ENCODE measurements at places on chromosomes 7 and 10.

DNA sequence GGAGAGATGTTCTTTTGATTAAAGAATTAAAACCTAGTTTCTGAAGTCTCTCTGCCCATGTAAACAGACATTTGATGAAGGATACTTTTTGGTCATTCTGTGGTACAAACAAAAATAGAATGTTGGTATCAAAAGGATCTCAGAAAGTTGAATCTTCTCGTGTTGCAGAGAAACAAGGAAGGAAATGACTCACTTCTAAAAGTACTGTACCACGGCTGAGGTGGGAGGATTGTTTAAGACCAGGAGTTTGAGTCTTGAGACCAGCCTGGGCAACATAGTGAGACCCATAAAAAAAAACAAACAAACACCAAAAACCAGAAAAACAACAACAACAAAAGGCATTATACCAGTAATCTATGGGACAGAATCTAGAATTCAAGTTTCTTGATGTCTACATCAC, 69.7 kb downstream of the PRSS58 start:
- DNase-seq, result no peak

DNA sequence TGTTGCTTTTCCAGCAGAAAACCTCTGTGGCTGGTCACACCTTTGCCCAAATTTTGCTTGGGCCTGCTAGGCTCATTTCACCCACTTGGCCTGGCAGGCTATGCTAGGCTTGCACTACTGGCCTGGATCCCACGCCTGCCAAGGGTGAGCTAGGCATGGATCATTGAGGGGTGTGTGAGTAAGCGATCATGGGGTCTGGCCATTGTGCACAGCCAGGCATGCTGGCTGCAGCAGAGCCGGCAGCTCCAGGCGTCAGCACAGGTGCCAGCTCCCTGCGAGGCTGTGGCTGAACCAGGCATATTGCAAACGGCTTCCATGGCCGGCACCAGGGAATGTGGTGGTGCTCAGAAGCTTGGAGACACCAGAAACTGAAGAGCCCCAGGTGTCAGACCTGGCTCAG, 19.2 kb downstream of the CFAP70 start:
- no peak for DNase-seq

- DNase-seq, result no peak
Measured at GRCh38 chr10:71607082-71607443, 112.5 kb downstream of the C10orf105 start.

- DNase-seq, result no peak
Measured at GRCh38 chr10:126969310-126969709, 64.1 kb downstream of the DOCK1 start.

DNA sequence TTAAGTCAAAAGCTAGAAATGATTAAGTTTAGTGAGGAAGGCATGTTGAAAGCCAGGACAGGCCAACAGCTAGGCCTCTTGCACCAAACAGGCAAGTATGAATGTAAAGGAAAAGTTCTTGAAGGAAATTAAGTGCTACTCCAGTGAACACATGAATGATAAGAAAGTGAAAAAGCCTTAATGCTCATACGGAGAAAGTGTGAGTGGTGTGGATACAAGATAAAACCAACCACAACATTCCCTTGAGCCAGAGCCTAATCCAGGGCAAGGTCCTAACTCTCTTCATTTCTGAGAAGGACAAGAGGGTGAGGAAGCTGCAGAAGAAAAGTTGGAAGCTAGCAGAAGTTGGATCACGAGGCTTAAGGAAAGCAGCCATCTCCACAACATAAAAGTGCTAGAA, 53.0 kb downstream of the DNAJC1 start:
- DNase-seq, result no peak

DNA sequence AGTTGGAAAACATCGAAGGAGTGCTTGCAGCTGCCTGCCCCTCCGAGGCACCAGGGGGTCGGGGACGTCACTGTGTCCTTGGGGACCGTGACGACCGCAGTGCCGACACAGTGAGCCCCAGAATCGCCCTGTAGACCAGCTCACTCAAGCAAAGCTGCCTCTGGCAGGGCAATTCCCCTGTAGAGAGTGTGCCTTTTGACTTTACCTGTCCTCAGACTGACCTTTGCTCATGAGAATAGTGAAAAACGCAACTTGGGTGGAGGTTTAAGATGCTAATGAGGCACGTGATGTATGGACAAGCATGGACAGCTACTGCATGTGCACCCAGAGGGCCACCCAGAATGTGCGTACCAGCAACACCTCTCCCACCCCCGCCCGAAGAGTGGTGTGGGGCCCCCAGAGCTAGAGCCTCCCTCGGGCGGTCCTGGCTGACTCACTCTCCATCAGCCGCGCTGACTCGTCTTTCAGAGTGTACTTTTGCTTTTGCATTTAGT, 271.9 kb downstream of the ADARB2 start:
- DNase-seq, result no peak

DNA sequence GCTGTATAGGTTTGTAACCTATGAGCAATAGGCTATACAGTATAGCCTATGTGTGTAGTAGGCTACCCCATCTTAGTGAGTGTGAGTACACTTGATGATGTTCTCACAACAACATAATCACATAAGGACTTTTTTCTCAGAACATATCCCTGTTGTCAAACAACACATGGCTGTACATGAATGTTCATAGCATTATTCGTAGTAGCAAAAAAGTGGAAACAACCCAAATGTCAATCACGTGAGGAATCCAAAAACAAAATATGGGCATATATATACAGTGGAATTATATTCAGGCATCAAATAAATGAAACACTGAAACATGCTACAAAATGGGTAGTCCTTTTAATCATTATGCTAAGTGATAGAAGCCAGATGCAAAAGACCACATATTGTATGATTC, 31.1 kb downstream of the CCDC172 start:
- no peak for DNase-seq

GRCh38 chr7:71145906-71146901, 14.3 kb downstream of the GALNT17 start:
- DNase-seq, result no peak

DNA sequence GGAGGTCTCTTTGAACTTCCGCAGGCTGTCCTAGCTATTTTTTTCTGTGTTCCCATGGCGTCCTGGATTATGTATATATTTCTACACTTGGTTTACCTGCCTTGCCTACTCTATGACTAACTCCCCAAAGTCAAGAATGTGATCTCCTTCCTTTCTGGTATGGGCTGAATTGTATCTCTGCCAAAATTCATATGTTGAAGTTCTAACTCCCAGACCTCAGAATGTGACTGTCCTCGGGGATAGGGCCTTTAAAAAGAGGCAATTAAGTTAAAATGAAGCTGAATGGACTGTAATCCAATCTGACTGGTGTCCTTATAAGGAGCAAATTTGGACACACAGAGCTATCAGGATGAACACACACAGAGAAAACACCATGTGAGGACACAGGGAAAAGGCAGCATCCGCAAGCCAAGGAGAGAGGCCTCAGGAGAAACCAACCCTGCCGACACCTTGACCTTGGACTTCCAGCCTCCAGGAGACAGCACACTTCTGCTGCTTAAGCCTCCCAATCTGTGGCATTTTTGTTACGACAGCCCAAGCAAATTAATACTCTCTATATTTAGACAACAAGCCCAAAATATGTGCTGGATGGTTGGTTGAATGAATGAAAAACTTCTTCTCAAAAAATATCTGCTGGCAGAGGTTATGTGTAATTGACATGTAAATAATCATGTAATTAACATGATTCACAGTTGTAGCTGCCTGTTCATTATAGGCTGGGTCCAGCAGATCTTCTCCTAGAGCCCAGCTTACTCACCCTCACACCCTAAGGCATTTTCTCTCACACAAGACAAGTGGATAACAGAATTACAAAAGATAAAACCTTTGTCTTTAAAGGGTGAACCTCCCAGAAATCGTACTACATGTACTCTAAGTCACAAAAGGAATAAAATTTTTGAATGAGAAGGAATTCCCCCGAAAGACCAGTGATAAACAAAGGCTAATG, 123.7 kb downstream of the CUBN start:
- DNase-seq, result no peak

DNA sequence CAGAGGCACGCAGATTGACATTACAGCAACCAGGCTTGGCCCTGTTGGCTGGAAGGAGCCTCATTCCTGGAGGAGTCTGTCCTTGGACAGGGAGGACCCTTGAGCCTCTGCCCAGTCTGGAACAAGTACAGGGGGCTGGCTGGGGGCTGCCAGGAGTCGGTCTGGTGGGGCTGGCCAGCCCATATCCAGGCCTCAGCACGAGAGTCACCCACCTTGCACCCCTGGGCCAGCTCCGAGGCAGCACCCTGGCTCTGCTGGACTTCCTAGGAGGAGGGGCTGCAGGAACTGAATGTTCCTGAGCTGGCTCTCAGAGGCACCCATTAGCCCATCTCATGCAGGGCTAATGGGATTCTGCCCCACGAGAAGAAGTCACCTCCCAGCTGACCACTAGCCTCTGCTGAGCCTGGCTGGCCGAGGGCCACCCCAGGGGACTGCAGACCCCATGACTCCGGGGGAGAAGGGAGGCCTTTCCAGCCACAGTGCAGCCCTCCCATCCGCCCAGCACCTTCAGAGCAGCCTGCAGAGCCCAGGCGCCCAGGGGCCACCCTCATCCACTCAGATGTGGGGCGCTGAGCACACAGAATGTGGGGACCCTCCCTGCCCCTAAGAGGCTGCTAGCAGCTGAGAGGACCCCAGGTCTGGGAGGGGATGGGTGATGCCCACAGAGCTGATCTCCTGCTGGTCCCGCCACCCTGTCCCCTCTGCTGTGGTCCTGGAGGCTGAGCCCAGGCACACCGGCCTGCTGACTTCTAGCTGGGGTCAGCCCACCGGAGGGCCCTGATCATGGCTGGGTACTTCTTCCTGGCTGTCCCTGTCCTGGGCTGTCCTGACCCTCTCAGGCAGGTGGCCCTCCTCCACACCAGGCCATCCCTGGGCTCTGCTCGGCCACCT, 14.8 kb upstream of the INPP5A start:
- no peak for DNase-seq

GRCh38 chr10:31374146-31374696, 55.2 kb downstream of the ZEB1 start:
- no peak for DNase-seq

GRCh38 chr7:20561908-20562307, 53.6 kb upstream of the ABCB5 start:
- no peak for DNase-seq

- no peak for DNase-seq
Measured at GRCh38 chr7:985915-986741, 3.1 kb downstream of the CYP2W1 start.

DNA sequence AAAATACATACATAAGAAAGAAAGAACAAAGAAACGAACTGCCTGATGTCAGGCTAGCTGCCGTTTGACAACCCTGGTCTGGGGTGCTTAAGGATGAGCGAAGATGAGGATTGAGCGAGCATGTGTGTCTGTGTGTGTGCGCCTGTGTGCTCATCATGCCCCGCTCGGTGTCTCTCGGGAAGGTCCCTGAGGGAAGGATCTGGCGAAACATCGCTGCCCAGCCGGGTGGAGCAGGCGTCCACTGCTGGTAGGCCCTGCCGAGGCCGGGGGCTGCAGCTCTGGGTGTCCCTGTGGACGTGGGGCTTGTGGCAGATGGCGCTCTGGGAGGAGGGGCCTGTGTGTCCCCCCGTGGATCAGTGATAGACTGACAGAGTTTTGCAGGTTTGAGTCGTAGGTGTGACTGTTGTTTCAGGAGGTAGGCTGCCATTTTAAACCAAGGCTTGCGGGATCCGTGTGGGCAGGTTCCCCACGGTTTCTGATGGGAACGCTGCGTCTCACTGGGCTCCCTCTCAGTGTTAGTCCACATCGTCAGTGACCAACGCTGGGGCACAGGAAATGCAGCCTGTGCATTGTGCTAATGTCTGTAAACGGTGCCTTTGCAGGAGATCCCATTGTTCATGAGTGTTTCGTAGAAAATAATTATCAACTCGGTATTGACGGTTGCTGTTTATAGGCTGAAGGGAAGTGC, 5.9 kb upstream of the SUN1 start:
- DNase-seq, result no peak

- no peak for DNase-seq
Measured at GRCh38 chr10:48556713-48557112, 48.2 kb downstream of the ARHGAP22 start.

- DNase-seq, result no peak
Measured at GRCh38 chr7:26593896-26594295, 270.5 kb downstream of the SKAP2 start.

DNA sequence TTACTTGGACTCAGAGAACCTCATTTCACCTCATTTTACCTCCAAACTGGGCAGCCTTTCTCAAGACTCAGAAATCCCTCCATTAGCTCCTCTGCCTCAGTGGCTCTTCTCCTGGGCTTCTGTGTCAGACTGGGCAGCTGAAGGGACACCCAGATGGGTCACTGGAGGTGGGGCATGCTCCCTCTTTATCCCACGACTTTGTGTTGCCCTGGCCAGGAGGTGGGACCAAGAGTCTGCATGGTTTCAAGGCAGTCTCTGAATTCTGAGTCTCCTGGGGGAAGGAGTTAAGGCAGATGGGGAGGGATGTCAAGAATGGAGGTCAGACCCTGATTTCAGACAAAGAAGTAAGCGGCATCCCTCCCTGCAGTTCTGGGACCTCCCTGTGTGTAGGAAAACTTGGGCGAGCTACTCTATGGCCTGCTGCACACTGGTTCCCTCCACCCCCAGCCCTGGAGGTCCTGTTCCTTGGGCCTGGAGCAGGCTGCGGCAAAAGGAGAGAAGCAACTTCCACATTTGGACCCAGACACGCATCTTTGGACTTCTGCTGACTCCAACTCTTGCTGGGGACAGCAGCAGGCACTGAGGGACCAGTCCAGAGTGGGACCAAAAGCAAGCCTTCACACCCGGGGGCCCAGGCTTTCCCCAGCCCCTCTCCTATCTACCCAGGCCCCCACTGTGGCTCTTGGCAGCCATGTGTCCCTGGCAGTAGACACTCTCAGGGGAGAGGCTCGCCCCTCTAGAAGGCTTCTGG, 10.8 kb downstream of the POLL start:
- no peak for DNase-seq

DNA sequence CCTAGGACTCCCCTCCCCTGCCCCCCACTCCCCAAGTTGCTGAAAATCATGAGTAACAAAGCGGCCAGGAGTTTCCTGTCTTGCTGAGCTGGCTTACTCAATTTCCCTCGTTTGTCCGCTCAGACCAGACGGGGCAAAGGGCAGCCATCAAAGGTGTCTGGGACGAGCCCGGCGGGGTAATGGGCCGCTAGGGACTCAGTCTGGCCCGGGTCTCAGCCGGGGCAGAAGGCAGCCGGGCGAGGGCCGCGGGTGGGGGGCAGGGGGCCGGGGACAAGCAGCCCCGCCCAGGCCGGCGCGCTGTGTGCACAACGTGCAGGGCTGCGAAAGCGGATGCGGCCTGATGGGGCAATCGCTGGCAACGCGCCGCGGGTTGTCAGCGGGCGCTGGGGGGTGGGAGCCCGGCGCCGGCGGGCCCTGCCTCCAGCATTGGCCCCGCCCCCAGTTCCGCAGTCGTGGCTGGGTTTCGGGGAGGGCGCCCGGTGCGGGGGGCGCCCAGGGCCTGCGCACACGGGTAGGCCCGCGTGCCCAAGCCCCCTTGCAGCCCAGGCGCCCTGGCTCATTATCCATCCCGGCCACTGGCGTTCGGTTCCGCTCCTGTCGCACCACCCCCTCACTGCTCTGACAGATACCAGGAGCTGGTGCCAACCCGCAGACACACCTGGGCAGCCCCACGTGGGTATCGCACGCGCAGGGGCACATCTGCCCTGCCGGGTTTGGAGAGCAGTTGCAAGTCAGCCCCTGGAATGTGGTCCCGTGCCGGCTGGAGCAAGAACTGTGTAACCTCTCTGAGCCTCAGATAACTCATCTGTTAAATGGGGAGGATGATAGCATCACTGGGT, 35.1 kb downstream of the DNAJB12 start:
- no peak for DNase-seq
